ENCODE measurements at places on chromosomes 1 and 21. TPM values are rescaled to one million over a fixed set of nuclear protein-coding genes. Genes with fewer than 3 reads are reported as not detected.
A peak's percentile ranks its signal among the peaks of the same experiment; 100 is the strongest.

Gene RGS18
- not detected for total RNA-seq

Gene SLC35F3
- 0.98 TPM for total RNA-seq

Gene AGMAT
- total RNA-seq, result 0.70 TPM

Gene OPRD1
- 0.60 TPM for total RNA-seq

Gene RALGPS2
- 49.5 TPM for total RNA-seq

Gene CLCNKB
- 19.0 TPM for total RNA-seq

Gene FAM177B
- not detected for total RNA-seq

Gene CHD5
- 0.24 TPM for total RNA-seq

Gene FAM3B
- total RNA-seq, result not detected

Gene TMPRSS3
- 0.25 TPM for total RNA-seq

Gene IL22RA1
- 0.11 TPM for total RNA-seq

GRCh38 chr1:41607808-41608207 lies 123.3 kb upstream of the EDN2 start:
- no peak for DNase-seq

GRCh38 chr1:109160071-109160840 lies 46.3 kb downstream of the ELAPOR1 start:
- no peak for DNase-seq

GRCh38 chr1:93447481-93448291 lies at the start of gene FNBP1L:
Gene FNBP1L, plus strand, starts transcription at chr1:93448118. Its CDS starts 164 bp downstream, at chr1:93448282.
- DNase-seq, result peak; percentile 78

GRCh38 chr1:73910466-73910865 lies 287.5 kb downstream of the LRRIQ3 start:
- DNase-seq, result no peak

GRCh38 chr1:210218047-210218446 lies 14.5 kb upstream of the SERTAD4 start:
- no peak for DNase-seq

DNA sequence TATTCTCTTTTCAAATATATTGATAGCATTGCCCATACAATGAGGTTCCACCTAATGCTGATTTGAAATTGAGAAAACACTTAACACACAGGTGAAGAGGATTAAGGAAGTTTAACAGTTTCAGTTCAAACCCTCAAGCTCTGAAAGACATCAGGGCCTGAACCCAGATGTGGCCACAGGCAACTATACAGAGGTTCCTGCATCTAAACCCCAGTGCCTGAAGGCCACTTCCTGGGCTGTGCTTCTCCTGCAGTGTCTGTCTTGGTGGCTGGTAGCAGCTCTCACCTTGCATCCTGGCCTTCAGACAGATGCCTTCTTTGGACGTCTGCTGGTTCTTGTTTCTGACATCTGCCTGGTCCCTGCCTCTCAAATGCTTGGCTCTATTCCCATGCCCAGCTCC lies 25.1 kb upstream of the NGF start:
- no peak for DNase-seq

- no peak for DNase-seq
Measured at GRCh38 chr1:212567638-212568037, 40.9 kb upstream of the ATF3 start.

DNA sequence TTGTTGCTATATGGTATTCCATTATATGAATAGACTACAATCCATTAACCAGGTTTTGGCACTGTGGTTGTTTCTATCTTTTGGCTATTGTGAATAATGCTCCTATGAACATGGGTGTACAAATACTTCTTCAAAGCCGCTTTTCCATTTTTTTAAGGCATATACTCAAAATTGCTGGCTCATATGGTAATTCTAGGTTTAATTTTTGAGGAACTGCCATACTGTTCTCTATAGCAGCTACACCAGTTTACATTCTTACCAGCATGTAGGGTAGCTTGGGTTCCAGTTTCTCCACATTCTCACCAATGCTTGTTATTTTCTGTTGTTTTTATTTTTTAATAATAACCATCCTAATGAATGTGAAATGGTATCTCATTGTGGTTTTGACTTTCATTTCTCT lies 19.9 kb upstream of the AGO1 start:
- no peak for DNase-seq

DNA sequence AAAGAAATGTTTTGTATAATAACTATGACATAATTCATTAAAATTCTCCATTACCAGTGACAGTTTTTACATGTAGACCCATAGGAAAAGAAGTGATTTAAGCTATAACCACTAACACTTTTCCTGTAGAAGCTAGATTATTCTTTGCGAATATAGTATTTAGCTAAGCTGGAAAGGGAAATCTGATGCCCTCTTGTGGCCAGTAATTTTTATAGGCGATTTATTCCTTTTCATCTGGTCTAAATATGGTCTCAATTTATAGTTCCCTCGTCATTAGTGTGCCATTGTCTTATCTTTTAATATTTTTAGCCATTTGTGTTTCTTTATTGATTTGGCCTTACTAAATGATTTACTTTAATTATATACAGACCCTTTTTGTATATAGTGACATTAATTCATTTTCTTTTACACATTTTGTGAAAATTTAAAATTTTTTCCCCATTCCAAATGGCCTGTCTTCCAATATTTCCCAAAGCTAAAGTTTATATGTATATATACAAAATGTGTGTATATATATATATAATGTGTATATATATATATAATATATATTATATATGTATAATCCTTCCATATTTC lies 26.7 kb downstream of the BTG3 start:
- peak; percentile 53 for DNase-seq

- DNase-seq, result no peak
Measured at GRCh38 chr1:182050481-182051448, 10.7 kb downstream of the ZNF648 start.

GRCh38 chr21:46551636-46552241 lies 53.1 kb downstream of the S100B start:
- DNase-seq, result no peak

- DNase-seq, result no peak
Measured at GRCh38 chr1:178004926-178005391, 35.1 kb upstream of the SEC16B start.

GRCh38 chr1:200338451-200338850 lies 71.4 kb downstream of the ZNF281 start:
- no peak for DNase-seq

DNA sequence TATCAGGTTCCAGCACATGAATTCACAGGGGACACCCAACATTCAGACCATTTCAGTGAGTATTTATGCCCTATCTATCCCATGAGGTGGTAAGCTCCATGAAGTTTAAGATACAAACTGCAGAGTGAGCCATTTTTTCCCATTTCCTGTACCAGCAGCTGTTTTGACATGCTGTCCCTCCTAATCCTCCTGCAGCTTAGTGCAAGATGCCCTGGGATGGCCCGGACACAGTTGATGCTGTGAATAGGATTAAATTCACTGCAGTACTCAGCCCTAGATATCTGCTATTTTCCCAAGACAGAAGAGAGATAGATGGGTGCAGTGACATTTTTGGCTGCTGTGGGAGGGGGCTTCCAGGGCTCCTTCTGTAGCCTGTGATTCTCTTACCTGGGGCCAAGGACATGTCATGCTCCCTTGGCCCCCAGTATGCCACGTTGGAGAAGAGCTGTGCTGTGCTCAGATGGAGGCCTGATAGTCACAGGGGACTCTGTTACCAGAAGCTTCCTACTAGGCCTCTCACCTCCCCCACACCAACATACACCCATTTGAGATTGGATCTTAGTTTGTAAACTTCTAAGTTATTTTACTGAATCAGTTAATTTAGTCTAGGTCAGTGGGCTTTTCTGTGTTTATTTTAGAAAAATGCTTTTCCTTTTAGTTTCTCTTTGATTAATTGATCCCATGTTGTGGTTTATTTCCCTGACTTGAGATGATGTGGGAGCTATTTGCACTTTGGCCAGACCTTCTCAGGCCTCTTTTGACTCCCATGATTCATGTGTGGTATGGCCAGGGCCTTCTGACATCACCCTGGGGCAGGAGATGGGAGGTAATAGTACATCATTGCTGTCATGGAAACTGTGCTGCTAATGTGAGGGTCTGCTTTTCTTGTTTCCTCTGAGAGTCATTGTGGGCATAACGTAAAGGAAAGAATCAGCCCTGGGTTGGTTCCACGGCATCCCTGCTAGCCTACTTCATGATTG lies 92.6 kb downstream of the ST3GAL3 start:
- DNase-seq, result peak; percentile 20

DNA sequence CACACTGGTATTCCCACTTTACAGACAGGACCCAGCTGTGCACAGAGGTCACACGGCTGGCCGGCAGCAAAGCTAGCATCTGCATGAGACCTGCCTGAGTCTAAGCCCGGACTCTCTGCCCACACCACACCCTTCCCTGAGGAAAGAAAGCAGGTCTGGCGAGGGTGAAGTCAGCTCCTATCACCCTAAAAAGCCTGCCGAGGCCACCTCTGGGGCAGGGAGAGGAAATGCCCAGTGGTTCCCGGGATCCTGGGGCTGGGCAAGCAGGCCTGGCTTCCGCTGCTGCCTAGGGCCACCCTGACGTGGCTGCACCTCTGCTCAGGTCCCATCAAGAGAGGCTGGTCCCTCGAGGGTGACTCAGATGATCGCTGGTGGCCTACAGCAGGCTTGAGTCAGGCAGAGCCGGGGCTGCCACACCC lies 42.2 kb downstream of the RAP1GAP start:
- no peak for DNase-seq

GRCh38 chr21:33412832-33413519 lies 9.8 kb downstream of the IFNGR2 start:
- DNase-seq, result no peak

DNA sequence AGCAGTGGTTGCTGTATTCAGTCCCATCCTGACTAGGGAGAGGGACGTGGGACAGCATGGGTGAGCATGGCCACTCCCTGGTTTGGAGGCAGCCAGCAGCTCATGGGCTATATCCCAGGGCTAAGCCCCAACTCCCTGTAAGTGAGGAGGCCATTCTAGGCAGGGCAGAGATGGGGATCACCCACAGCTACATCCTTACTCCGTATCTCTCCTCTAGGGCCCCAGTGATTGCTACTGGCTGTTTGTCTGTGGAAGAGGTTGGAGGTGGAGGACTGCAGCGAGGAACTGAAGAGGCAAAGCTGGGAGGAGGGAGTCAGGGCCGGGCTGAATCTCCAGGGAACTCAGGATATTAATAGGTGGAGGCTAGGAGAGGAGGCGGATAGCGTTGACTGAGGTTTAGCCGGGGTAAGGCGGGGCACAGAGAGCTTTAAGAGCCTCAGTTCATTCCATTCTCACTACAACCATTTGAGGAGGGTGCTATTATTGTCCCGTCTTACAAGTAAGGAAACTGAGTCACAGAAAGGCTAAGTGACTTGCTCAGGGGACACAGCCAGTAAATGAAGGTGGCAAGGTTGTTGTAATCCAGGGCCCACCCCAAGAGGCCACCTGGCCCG lies 6.8 kb downstream of the OLIG2 start:
- DNase-seq, result no peak

- DNase-seq, result no peak
Measured at GRCh38 chr1:228037401-228038386, 30.9 kb downstream of the WNT3A start.

DNA sequence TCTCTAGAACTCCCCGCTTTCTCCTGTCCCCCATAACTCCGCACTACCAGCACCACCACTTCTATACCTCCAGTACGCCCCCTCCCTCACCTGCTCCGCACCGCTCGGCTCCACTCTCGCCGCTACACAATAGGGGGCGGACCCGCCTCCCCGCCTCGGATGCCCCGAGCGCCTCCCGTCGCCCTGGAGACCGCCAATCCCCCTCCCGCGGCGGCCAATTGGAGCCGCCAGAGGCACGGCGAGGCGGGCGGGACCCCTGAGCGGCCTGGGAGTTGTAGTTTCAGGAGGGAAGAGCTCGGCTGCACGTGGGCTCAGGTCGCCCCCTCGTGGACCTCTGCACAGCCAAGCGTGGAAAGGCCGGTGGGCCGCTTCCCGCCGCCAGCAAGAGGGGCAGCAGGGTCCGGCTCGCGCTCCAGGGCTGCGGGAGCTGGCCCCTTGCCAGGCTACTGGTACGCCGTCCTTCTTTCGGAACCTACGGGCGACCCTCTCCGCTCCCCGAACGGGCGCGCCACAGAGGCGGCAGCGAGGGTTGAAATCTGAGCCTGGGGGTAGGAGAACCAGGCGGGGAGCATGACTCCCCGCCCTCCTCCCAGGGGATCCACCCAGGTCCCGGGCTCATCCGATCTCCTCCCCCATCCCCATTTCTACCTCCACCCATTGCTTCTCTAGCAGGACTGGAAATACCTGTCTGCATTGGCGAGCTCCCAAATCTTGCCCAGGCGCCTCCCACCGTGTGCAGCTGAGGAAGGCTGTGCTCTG lies at the start of gene IGSF9:
Gene IGSF9 (minus strand): TSS at position 131 of the 759 bp plus-strand sequence. CDS start 2,159 bp downstream, outside the sequence.
- peak; percentile 86 for DNase-seq

DNA sequence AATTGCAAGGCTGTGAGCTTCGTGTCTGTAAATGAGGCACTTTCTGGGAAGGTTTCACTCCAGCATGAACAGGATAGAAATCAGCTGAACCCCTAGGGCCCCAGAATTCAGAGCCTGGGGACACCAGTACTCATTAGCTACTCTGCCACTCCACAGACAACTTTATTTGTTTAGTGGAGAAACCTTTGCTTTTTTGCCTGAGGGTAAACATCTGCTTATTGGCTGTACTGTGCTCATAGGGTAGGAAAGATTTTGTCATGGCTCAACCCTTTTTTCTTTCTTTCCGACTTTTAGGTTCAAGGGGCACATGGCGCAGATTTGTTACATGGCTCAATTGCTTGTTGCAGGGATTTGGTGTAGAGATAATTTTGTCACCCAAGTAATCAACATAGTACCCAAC lies 138.4 kb upstream of the BACE2 start:
- DNase-seq, result no peak

GRCh38 chr1:53051676-53052075 lies 10.3 kb upstream of the PODN start:
- DNase-seq, result no peak

DNA sequence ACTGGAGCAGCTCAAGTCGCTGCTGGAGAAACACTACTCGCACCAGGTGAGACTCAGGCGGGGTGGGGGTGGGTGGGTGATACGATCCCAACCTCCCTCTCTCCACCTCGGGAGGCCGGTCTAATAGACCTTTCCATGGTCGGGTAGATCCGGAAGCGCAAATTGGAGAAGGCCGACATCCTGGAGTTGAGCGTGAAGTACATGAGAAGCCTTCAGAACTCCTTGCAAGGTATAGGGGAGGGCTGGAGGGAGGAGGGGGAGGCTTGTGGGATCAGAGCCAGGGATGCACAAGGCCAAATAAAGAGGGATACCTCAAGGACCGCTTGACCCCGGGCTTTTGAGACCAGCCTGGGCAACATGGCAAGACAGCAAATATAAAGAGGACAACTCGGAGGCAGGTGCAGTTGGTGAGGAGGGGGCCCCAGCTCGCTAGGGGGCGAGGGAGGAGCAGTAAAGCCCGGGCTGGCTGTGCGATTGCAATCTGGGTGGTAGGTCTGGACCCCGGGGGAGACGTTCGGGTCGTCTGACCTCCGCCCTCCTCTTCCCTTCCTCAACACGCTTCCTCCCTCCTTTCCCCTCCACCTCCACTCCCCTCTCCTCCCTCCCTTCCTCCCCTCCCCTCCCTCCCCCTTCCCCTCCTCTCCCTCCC lies 546 bp downstream of the HES3 start:
- no peak for DNase-seq

GRCh38 chr1:21573971-21574465 lies 64.8 kb downstream of the ALPL start:
- DNase-seq, result peak; percentile 91

GRCh38 chr1:245893025-245893424 lies 614.1 kb downstream of the SMYD3 start:
- DNase-seq, result no peak

Data from cardiac muscle cell (in vitro differentiated cells and primary cell).